A673 (cell line): ENCODE measurements at places on chromosomes 12 and 14.

DNA sequence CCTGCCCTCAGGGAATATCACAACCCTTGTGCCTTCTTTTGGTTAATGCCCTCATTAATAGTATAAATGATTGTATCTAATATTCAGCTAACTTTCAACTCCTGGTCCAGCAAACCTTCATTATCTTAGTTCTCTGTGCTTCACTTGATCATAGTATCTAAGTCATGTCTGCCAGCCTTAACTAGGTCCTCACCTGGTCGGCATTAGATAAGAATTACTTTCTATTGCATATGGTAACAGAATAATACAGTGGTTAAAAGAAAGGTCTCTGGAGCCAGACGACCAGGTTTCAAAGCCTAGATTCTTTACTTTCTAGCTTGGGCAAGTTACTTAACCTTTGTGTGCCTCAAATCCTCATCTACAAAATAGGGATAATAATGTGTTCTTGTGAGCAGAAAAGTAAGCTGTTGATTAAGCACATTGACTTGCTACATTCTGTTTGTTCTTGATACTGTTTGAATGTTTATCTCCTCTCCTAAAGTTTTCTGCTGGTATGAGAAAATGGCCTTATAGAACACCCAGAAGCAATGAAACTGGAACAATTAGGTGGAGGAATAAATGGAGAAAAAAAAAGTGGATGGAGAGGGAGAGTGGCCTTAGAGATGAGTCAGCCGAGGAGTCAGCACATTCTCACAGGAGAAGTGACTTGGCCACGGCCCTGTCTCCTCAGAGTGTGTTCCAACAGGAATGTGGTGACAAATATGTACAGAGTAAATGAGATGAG, 176.1 kb downstream of the SLC25A21 start:
- DNase-seq = no peak

- DNase-seq = peak; percentile 4
These were observed 627 bp downstream of the CPM start for GRCh38 chr12:68932128-68932960.

DNA sequence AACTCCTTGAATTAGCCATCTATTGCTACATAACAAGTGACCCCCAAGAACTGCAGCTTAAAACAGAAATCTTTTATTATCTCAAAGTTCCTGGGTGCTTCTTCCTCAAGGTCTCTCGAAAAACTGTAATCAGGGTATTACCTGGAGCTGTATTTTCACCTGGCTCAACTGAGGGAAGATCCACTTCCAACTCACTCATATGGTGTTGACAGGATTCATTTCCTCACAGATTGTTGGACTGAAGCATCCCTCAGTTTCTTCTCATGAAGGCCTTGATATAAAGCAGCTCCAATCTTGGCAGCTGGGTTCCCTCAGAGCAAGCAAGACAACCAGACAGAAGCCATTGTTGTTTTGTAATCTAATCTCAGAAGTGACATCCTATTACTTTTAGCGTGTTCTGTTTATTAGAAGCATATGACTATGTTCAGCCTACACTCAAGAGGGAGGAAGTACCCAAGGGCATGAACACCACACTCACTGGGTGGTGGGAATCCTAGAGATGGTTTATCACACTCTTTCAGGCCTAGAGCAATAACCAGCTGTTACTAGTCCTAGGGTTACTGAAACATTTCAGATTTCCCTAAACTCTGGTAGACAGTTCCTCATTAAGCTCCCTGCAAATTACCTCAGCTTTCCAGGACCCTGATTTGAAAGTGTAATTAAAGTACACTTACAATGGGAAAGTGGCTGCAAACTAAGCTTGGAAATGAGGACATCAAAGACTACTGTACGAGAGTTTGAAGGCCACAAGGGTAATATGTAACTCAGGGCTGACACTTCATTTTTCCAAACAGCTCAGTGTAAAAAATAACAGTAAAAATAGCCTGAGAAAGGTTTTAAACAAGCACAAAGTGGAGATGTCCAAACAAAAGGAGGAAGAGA, 222.2 kb downstream of the SEC23A start:
- DNase-seq = peak; percentile 27

DNA sequence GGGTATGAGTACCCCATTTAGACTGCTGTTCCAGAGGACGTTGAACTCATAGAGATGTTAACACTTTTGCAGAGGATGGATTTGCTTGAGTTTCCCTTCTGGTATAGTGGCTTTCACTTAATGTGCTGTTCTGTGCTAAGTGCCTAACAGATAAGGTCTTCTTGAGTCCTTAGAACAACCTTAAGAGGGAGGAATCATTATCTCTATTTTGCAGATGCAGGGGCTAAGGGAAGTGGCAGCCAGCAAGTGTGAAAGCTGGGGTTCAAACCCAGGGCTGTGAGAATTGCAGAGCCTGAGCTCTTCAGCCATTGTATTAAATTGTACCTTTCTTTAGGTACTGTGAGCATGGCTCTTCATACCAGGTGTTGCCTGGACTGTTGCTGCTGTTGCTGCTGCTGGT, 122.1 kb upstream of the NRXN3 start:
- DNase-seq = no peak

DNA sequence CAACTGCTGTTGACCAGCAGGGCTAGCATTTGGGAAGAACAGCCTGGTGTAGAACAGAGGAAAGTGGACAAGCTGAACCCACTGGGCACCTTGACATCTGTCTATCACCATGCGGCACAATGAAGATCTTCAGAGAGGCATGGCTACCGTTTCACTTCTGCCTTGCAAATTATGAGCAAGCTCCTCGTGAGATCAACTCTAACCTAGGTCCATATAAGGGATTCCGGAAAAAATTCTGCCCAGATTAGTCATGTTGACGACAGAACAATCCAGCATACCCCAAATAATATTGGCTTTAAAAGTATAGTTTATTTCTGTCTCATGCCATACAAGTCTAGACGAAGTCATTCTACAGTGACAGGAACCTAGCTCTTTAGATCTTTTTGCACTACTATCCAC, 91.6 kb upstream of the ATF7IP start:
- DNase-seq = no peak

DNA sequence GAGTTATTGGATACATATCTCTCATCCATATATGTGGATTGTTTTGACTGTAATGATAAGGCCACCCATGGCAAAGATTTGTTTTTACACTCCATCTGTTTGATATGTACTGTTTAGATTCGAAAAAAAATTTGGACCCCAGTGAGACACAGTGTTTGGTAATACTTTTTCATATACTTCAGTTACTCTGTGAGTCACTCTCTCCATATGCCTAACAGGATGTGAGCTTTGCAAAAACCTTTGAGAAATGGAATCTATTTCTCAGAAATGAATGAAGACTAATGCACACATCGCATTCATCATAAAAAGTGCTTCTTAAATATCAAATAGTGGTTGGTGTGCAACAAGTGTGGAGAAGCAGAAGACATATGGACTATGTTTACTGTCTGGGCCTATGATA, 781.5 kb downstream of the SLC6A15 start:
- DNase-seq = no peak

GRCh38 chr12:59080101-59080500, 159.8 kb upstream of the LRIG3 start:
- no peak for DNase-seq

DNA sequence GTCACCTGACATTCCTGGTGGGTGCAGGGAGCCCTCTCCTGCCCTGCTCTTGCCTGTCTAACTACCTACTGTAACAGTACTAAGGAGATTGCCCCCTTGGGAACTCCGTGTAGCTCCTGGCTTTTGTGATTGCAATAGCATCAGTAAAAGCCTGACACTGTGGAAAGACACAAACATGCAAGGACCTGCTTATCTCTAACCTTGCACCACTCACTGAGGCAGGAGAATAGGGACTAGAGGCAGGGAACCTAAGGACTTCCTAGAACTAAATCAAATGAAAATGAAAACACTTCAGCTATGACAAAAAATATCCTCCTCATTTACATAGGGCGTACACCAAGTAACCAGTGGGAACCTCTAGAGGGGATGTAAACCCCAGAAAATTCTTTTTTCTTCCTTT, 28.5 kb downstream of the TUBA1A start:
- DNase-seq = no peak

GRCh38 chr12:104935886-104936285, 22.2 kb downstream of the SLC41A2 start:
- DNase-seq = no peak

- DNase-seq = no peak
These were observed 618.6 kb downstream of the AACS start for GRCh38 chr12:125683748-125684381.

DNA sequence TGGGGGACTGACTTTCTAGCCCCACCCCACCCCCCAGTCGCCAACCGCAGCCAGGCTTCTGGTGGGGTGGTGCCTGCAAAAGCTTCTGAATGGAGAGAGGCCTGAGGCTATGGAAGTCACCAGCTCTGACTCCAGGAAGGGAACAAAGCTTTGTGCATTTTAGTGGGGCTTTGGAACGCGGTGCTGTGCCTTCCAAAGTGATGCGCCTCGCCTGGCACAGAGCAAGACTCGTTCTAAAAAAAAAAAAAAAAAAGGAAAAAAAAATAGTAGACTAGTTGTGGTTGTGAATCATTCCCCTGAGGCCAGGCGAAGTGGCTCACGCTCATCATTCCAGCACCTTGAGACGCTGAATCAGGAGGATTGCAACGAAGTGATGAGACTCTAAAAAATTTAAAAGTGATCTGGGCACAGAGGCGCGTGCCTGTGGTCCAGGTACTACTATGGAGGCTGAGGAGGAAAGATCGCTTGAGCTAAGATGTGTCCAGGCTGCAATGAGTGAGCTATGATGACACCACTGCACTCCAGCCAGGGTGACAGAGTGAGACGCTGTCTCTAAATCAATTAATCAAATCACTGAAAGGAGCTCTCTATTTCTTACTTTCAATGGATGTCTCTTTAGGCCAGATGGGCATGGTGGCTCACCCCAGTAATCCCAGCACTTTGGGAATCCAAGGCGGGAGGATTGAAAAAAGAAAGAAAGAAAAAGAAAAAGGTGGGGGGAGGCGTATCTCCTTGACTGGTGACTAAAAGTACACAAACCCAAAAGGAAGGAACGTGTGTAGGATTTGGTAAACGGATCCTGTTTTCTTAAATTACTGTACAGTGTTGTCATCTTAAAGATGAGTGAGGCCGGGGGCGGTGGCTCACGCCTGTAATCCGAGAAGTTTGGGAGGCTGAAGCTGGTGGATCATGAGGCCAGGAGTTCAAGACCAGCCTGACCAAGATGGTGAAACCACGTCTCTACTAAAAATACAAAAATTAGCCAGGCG, 259.6 kb upstream of the ALG10B start:
- DNase-seq = no peak

GRCh38 chr14:92847278-92847677, 53.2 kb downstream of the GOLGA5 start:
- no peak for DNase-seq

GRCh38 chr12:51048661-51049251, 629 bp downstream of the LETMD1 start:
- no peak for DNase-seq

DNA sequence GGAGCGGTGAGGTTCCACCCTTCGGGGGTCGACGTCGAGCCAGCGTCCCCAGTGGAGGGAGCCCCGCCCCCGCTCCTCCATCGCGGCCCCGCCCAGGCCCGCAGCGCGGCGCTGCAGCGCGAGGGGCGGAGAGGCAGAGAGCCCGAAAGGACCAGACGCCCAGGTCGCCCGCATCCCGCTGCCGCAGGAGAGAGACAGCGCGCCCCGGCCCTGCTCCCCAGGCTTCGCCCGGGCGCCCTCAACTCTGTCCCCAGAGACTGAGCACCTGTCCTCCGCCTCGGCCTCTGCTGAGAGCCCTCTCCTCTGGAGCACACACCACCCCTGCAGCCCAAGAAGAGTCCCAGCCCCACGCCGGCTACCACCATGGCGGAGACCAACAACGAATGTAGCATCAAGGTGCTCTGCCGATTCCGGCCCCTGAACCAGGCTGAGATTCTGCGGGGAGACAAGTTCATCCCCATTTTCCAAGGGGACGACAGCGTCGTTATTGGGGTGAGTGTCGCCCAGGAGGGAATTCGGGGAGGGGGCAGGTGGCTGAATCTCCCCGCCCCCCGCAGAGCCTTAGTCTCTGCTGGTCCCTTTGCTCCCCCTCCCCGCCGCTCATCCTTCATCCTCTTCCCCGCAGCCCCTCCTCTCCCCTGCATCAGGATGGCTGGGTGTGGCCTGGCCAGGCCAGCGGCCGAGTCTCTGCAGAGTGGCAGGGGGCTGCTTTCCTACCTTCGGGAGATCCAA, at the start of gene KIF5A:
KIF5A (plus strand) TSS at position 136 of the 732 bp plus-strand sequence; CDS start at position 364, 228 bp downstream.
- DNase-seq = peak; percentile 63

DNA sequence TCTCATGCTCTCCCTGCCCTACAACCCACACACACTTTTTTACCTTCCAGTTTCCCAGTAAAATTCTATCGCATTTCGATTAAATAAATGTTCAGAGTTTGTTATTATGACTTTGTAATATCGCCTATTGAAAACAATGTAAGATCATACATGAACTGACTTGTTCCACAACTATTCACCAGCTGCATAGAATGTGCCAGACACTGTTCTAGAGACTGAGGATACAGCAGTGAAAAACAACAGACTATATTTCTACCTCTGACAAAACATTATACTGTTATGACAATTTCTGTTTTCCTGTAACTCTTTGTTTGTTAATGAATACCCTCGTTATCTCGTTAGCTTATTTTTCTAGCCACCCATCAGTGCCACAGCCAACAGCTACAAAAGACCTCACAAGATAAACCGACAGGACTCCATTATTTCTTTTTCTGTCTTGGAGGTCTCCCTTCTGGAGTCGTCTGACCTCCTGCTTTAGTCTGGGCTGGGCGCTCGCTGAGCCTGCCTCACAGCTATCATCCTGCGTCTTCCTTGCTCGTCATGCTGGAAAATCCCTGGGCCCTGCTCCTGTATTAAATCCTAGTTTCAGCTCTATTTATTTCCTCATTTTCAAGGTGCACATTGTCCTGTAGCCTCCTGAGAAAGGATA, 498.9 kb downstream of the DIO2 start:
- DNase-seq = no peak

DNA sequence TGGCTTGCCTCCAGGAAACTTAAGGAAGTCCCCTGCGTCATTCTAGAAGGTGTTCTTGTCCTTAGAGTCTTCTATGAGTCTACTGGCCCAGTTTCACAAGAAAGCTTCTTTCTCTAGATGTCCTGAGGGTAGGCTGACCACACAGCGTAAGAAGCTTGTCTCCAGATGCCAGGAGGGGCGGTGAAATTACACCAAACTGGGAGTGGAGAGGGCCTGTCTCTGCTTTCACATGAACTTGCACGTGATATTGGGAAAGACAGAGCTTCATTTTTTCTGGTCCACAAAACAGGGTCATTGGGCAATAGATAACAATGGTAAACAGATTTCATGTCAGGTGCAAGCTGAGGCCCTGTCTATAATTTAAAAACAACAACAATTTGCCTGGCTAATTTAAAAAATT, 85.7 kb upstream of the TBX3 start:
- no peak for DNase-seq

DNA sequence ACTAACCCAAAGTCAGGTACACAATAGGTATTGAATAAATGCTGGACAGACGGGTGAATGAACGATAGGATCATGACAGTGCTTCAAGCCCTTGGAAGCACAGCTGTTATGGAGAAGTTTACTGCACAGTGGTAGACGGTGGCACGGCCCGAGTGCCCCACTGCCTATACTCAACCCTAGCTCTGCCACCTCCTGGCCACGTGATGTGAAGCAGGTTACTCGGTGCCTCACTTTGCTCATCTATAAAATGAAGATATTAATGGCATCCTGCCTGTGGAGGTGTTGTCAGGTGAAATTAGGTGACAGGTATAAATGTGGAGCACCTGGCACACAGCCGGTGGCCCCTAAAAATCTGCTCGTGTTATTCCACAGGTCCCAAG, 5.8 kb downstream of the ASB2 start:
- DNase-seq = peak; percentile 15
